GOT3 (cell line): ENCODE measurements at places on chromosomes 12 and 14.

DNA sequence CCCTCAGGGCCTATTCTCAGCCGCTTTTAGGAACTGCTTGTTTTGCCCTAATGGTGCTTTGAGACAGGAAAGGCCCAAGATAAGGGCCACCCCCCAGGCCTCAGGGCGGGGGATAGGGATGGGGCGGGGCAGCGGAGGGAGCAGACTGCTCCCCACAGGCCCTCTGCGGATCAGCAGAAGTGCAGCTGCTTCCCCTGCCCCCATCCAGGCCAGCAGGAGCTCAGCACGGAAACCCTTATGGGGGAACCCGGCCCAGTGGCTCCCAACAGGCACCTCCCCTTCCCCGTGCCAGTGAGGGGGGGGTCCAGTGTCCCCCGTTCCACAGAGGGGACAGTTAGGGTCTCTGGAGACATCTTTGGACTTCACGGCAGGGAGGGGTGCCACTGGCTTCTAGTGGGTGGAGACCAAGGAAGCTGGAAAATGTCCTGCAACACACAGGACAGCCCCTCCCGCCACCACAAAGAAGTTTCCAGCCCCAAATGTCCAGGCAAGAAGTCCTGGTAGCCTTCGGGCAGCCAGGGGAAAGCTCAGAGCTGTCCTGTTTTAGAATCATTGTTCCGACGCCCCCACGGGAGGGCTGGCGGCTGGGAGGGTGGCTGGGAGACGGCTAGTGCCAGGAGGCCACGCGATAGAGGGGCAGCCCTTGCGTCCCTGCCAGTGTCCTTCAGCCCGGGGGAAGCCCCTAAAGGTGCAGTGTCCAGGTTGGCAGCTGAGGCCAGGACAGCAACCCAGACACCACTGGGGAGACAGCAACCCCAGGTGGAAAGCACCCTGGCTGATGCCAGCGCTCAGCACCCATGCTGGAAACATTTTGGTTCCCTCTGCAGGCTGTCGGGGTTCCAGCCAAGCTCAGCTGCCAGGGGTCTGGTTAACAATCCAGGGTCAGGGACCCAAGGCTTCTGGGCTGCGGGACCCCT lies 10.4 kb upstream of the GPR132 start:
- no peak for DNase-seq

DNA sequence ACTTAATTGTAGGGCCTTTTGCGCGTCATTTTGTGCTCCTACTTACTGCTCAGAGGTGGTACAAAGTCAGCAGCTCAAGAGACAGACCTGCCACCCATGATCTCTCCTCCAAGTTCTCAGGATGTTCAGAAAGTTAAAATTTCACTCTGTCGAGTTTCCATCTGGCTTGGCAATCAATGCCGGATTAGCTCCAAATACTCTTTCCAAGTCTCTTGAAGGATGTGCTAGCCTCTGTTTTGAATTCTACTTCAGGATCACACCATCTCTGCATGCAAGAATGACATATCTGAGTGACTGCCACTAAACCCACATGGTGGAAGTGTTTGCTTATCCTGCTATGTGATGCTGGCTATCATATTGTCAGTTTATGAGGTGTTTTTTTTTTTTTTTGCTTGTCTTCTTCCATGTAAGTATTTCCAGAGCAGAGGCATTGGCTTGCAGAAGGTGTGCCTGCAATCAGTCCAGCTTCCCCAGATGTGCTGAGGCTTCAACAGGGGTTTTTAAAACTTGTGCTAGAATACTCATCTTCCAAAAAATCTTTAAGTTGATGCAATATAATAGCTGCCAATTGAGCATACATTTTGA lies 125.6 kb downstream of the RGS6 start:
- DNase-seq: no peak

DNA sequence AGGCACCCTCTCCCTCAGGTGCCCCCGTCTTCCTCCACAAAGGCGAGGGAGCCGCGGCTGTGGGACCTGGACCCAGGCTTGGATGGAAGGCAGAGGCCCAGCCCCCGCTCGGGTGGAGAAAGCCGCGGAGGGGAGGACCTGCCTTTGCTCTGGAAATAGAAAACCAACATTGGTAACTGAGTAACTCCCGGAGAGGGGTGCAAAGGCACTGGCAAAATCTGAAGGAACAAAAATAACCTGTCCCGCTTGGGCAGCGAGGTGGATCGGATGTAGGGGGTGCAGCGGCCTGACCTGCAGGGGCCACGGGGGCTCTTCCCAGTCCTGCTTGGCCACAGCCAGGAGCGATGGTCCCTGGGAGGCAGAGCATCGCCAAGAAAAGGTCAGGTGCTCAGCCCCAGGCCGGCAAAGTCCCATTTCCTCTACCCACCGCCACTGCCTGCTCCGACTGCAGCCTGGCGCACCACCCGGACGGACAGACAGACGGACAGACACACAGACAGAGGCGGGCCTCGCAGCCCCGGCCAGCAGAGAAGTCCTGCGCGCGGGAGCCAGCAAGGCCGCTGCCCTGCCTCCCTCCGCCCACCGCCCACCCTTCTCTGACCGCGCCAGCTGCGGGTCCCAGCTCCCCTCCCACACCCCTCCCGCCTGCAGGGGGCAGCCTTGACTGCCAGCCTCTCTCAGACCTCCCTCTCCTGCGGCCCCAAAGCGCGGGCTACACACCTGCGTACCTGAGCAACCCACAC lies 21.4 kb upstream of the TMEM106C start:
- DNase-seq: no peak

DNA sequence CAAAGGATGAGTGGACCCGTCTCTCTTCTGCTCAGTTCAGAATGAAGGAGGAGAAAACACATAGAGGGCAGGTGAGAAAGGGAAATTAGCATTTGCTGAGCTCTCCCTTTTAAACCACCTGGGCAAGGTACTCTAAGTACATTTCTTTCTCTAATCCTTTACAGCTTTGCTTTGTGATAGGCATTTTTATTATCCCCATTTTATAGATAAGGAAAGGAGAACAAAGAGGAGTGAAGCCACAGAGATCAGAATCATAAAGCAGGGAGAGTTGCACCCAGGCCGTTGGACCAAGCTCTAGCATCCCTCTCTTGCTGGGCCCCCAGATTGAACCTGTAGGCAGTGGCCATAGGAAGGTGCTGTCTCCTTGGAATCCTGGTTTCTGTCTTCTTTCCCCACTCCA lies 47.0 kb downstream of the VCPKMT start:
- DNase-seq: no peak

- no peak for DNase-seq
These were observed 122.6 kb upstream of the PLXNC1 start for GRCh38 chr12:94025756-94026155.

DNA sequence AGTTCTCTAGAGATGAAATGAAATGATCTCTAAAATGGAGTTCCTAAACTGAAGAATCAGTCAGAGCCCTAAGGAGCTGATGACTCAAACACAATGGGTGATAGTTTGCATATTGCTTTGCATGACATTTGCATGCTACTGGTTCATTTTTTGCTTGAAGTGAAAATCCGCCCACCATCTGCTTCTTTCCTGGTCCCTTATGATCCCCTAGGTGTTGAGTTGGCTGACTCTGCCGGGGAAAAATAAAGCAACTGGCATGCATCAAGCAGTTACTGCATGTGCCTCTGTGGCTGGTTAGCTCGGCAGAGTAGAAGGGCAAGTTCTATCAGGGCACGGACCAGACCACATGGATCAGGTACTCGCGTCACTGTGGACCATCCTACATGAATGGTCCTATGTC lies 151.1 kb downstream of the PPM1H start:
- no peak for DNase-seq
